ENCODE measurements at places on chromosomes 11 and 22. TPM values are rescaled to one million over a fixed set of nuclear protein-coding genes. Genes with fewer than 3 reads are reported as not detected.

Gene CAPN1
- total RNA-seq: 111 TPM

Gene OR5AK2
- not detected for total RNA-seq

Gene RIBC2
- total RNA-seq: 0.76 TPM

Gene GAS2
- total RNA-seq: 0.65 TPM

Gene NDUFS8
- 43.6 TPM for total RNA-seq

Gene CCDC15
- total RNA-seq: 2.2 TPM

Gene FERMT3
- total RNA-seq: 1.2 TPM

Gene PLAAT2
- total RNA-seq: not detected

Gene SUN2
- 69.3 TPM for total RNA-seq

Gene SMC1B
- under 0.01 TPM for total RNA-seq

Gene PHOX2A
- not detected for total RNA-seq

Gene KCNJ1
- 0.11 TPM for total RNA-seq

Gene GGT5
- total RNA-seq: 13.7 TPM

Gene ZNF214
- 9.1 TPM for total RNA-seq

Gene PATE4
- not detected for total RNA-seq

Gene RHOD
- total RNA-seq: 38.4 TPM

Gene ADAMTS8
- total RNA-seq: not detected

Gene LBHD1
- total RNA-seq: 4.0 TPM

Gene AGBL2
- 0.78 TPM for total RNA-seq

Gene GRAMD1B
- total RNA-seq: 7.2 TPM

Gene FOSL1
- total RNA-seq: 13.1 TPM

Gene NXPE2
- total RNA-seq: 0.76 TPM

Gene FZD4
- 29.6 TPM for total RNA-seq

Gene KRTAP5-9
- not detected for total RNA-seq

Gene SLC22A25
- total RNA-seq: not detected

Gene INPP5J
- total RNA-seq: not detected

Gene APOBEC3F
- 7.8 TPM for total RNA-seq

Gene CTSW
- not detected for total RNA-seq

Gene NAALAD2
- total RNA-seq: 0.22 TPM

Gene MS4A15
- not detected for total RNA-seq

Gene HBG2
- not detected for total RNA-seq
